Epithelial cell of prostate (primary cell): ENCODE measurements at places on chromosomes 5 and 9.

DNA sequence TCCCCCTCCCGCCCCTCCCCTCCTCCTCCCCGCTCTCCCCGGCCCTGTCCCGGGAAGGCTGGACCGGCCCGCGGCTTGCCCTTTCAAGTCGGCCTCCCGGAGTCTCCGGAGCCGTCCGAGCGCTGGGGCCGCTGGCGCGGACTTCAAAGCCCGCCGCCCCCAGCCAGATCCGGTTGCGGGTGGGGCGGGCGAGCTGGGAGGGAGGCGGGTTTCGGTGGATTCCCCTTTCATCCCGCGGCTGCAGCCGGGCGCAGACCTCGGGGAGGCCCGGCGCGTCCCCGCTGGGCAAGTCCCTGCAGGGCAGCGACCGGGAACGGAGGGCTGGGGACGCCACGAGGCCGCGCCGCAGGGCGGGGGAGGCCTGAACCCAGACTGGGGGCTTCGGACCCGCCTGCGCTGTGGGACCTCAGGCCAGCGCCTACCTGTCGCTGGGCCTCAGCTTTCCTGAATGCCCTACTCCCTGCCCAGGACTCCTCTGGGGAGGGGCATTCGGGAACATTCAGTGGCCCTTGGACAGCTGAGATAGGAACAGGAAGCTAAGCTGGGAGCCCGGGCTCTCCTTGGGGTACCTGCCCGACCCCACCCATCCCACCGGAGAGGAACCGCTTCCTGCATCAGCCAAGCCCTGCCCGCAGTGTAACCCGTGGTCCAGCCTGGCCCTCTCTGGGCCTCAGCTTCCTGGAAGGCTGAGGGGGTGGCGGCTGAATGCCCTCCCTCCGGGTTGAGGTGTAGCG lies 23.4 kb downstream of the C9orf50 start:
- no peak for DNase-seq

DNA sequence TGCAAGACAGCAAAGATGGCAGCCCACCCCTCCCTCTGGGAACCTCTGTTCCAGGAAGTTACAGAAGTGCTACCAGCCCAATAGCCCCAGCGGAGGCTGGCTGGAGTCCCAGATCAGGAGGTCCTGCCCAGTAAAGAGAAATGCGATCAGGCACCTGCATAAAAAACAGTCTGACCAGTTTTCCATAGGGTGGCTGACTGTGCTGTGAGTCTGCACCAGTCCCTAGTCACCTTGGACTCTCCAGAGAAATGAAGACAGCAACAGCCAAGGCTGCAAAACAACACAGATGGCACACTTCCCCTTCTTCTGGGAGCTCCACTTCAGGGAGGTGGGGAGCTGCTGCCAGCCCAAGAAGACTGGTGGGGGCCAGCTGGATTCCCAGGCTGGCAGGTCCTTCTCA lies 265.5 kb upstream of the PCSK5 start:
- no peak for DNase-seq

DNA sequence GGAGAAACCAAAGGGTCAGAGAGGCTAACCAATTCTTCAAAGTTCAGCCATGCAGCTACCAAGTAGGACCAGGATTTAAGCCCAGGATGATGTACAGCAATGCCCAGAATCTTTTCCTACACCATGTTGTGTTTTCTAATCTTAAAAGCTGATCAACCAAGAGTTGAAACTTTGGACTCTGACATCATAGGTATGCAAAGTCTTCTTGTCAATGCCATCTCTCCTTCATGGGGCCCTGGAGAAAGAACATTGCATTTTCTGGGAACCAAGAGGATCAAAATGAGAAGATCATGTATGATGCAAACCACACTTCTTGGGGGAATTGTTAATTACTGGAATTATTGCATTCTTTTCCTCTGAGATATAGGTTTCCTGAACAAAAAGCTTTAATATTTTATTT lies 54.4 kb upstream of the XPA start:
- no peak for DNase-seq

DNA sequence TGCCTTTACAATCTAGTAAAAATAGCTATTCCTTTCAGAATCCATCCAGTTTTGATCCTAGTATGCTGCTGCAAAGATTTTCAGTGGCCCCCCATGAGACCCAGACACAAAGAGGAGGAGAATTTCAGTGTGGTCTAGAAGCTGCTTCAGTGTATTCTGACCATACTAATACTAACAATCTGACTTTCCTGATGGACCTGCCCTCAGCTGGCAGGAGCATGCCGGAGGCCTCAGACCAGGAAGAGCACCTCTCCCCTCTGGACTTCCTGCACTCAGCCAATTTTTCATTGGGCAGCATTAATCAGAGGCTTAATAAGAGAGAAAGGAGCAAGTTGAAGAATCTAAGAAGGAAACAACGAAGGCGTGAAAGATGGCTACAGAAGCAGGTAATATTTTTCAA lies 48.5 kb downstream of the RNF180 start:
- no peak for DNase-seq

GRCh38 chr5:159403906-159404681 lies 73.8 kb upstream of the IL12B start:
- DNase-seq = no peak

- DNase-seq = no peak
Measured at GRCh38 chr5:132003982-132004381, 7.5 kb downstream of the ACSL6 start.

DNA sequence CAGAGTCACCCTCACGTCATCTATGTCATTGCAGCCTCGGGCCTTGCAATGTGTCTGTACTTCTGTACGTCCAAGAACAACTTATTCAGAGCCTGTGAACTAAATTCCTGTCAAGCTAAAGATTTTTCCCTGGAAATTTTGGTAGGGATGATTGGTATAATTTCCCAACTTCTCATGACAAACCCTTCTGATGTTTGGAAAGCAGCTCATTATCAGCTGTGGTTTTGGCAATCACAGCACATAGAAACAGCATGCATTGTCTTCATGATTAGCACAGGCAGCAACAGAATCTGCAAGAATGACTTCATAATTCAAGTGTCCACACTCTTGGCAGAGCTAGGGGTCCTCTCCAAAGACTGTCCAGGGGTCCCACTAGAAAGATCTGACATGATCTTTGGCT lies 49.5 kb downstream of the APBA1 start:
- no peak for DNase-seq

- DNase-seq = no peak
Measured at GRCh38 chr5:132417010-132417439, 47.5 kb downstream of the SLC22A5 start.

DNA sequence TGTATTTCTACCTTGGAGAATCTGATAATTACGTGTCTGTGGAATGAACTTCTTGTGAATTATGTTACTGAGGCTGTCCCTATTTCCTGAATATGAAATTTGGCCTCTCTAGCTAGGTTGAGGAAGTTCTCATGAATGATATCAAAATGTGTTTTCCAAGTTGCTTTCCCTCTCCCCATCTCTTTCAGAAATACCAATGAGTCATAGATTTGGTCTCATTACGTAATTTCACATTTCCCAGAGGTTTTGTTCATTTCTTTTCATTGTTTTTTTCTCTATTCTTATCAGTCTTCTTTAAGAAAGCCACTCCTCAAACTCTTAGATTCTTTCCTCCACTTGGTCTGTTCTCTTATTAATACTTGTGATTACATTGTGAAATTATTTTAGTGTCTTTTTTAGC lies 923.8 kb upstream of the CDH9 start:
- DNase-seq = no peak

GRCh38 chr5:83570916-83571315 lies 99.4 kb downstream of the VCAN start:
- no peak for DNase-seq

DNA sequence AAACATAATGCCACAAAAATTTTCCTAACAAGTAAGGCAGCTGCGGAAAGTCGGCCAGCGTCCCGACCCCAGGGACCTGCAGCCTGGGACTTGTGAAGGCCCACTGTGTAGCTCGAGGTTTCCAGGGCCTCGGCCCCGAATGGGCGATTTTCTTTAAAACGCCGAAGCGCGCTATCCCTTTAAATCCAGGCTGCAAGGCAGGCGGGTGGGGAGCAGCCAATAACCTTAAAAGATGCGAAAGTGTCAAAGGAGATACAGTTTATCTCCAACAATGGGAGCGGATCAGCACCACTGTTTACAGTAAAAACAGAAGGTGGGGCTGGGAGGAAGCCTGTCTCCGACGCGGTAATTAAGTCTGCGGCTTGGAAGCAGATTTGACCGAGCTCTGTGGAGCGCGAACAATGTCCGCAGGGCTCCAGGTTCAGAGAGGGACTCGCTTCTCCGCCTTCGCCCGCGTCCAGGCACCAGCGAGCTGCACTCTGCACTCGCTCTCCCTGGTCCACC lies 1.7 kb upstream of the ZSWIM6 start:
- DNase-seq = no peak

GRCh38 chr9:98875536-98875935 lies 68.1 kb downstream of the GALNT12 start:
- DNase-seq = no peak

DNA sequence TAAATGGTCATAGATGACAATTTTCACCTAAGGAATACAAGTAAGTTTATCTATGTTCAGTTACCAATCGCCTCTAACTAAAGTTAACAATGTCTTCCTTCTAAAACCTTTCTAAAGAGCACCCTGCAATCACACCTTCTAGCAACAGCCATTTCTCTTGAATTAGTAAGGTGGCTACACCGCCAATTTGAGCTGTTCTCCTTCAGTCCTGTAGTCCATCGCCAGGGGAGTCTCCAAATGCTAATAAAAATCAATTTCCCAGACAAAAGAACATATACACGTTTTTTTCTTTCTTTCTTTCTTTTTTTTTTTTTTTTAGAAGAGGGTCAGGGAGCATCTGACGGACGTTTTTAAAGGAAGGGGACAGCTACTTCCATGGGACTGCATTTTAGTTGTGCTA lies 729 bp upstream of the RORB start:
- DNase-seq = no peak

DNA sequence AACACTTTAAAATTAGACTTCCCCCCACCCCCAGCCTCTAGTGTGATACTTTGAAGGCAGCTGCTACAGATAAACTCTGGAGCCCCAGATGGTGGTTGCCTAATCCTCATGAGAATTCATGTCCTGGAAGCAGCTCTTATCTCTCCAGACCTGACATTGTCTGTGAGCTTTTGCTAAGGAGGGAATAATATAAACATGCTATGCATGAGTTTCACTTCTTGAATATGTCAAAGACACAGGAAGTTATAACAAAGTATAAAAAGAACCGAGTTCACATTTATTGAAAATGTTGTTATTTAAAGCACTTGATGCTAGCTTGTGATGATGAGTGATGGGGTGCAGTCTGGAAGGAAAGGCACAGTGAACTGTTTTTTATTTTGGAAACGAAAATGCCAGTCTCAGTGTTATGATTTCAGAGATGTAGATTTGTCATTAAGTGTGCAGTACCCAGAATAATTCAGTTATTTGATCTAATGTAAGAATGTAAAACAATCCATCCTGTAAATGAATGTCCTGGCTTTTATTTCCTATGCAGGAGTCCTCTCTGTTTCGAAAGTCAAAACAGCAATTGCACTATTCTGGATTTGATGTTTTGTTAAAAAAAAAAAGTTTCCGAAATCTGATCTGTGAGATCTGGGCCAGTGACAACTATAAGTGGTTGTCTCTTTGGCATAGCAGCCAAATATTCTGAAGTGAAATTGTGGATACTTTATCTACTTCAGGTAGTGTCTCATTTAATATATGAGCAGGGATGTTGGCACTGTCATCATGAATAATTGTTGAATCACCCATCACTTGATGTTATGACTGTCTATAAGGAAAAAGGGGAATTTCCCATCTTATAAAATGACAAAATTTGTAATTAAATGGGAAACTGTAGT lies 77.0 kb downstream of the ZCCHC7 start:
- peak; percentile 18 for DNase-seq

GRCh38 chr5:126280846-126281245 lies 142.4 kb upstream of the GRAMD2B start:
- DNase-seq = no peak

GRCh38 chr5:171379961-171380360 lies 7.7 kb upstream of the NPM1 start:
- no peak for DNase-seq

GRCh38 chr5:95826949-95827891 lies 4.7 kb upstream of the GLRX start:
- no peak for DNase-seq

- no peak for DNase-seq
Measured at GRCh38 chr5:53180991-53181390, 71.4 kb upstream of the MOCS2 start.

DNA sequence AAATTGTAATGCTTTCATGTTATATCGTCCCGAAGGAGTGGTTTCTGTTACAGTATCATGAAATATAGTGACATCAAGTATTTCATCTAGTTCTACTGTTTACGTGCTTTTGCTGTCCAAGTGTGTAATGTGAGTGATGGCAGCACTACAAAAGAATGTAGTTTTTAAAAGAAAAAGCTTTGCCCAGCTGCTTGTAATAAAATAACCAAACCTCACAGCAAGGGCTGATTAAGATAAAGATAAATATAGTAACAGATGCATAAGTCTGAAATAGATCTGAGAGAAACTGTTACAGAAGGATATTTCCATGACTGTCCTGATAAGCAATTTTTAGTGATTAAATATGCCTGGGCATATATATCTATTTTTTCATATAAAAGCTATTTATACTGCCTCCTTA lies 106.4 kb downstream of the AUH start:
- DNase-seq = no peak

GRCh38 chr9:75064307-75065025 lies 23.5 kb downstream of the NMRK1 start:
- DNase-seq = no peak

DNA sequence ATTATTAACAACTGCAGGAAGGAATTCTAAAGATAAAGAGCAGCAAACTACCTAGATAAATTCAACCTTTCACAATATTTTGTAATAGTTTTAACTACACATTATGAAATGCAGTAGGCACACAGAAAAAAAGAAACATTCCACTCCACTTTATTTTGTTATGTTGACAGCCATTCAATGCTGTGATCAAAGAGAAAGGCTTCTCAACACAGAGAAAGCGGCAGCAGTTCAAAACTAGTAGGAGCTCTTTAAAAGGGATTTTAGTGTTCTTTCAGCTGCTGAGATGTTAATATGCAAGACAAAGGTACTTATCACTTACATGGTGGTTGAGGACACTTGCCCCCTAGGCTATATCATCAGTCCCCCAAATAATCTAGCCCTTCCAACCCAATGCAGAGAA lies 11.6 kb downstream of the CEMIP2 start:
- no peak for DNase-seq

DNA sequence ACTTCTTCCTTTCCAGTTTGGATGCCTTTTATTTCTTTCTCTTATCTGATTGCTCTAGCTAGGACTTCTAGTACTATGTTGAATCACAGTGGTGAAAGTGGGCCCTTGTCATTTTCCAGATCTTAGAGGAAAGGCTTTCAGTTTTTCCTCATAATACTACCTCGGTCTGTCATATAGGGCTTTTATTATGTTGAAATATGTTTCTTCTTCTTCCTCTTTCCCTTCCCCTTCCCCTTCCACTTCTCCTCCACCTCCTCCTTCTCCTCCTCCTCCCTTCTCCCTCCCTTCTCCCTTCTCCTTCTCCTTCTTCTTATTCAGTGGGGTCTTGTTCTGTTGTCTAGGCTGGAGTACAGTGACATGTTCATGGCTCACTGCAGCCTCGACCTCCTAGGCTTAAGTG lies 9.2 kb upstream of the TERT start:
- no peak for DNase-seq

- no peak for DNase-seq
Measured at GRCh38 chr5:163439092-163439425, 1.7 kb downstream of the CCNG1 start.
